ENCODE measurements at places on chromosomes 12 and 14.
A peak's percentile ranks its signal among the peaks of the same experiment; 100 is the strongest.

DNA sequence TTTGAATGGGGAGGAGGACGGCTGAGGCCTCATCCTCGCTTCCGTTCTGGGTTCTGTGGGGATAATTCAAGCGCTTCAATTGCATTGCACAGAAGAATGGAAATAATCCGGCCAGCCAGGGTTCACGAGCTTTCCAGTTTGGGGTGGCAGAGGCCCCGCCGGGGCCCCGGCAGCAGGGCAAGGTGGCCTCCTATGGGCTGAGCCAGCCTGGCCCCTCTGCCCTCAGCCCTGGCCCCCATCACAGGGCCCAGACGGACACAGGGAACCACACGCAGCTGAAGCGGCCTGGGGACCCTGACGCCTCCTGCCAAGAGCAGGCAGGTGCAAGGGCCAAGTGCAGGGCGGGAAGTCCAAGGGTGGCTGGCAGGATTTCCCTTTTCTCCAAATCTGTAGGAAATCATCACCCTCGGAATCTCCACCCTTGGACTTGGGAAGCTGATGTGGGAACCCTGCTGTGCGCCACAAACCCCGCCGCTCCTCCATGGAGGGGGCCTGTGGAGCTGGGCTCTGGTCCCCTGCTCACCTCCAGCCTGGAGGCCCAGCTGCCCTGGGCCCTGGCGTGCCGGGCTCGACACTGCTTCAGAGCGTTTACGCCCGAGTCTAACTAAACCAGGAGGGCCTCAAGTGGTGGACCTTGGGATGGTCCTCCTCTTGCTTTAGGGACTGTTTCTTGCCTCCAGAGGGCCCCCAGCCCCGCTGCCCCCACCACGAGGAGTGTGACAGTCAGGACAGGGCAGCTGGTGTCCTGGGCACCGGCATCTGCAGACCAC is 78.4 kb downstream of the MOK start:
- no peak for DNase-seq

DNA sequence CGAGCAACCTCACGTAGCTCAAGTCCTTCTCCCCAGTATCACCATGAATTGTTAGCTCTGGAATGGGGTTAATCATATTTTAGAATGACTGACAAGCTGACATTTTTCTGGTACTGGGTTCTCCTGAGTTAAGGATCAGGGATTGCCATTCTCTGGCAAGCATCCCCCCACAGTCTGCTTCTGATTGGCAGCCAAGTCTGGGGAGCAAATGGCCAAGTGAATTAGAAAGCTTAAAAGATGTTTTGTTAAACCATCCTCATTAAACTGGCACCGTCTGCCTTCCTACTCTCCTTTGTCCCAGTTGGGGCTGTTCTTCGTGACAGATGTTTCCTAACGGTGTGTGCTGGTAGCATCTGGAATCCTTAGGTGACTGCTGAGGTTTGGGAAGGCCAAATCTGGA is 17.2 kb upstream of the CISTR start:
- DNase-seq: no peak

GRCh38 chr12:62739266-62740015 is 195.5 kb downstream of the PPM1H start:
- DNase-seq: no peak

- DNase-seq: no peak
Measured at GRCh38 chr12:4540638-4541037, 1.9 kb downstream of the RAD51AP1 start.

- no peak for DNase-seq
Measured at GRCh38 chr12:15697201-15697600, 92.0 kb downstream of the EPS8 start.

- DNase-seq: no peak
Measured at GRCh38 chr14:69046476-69046860, 67.4 kb upstream of the ACTN1 start.

GRCh38 chr14:74979442-74980397 is 23.0 kb upstream of the EIF2B2 start:
- DNase-seq: no peak

- DNase-seq: no peak
Measured at GRCh38 chr12:19855851-19856250, 416.6 kb downstream of the AEBP2 start.

GRCh38 chr14:103124501-103125001 is 1.3 kb downstream of the TNFAIP2 start:
- DNase-seq: no peak

GRCh38 chr14:101588990-101589389 is 27.7 kb downstream of the DIO3 start:
- no peak for DNase-seq

DNA sequence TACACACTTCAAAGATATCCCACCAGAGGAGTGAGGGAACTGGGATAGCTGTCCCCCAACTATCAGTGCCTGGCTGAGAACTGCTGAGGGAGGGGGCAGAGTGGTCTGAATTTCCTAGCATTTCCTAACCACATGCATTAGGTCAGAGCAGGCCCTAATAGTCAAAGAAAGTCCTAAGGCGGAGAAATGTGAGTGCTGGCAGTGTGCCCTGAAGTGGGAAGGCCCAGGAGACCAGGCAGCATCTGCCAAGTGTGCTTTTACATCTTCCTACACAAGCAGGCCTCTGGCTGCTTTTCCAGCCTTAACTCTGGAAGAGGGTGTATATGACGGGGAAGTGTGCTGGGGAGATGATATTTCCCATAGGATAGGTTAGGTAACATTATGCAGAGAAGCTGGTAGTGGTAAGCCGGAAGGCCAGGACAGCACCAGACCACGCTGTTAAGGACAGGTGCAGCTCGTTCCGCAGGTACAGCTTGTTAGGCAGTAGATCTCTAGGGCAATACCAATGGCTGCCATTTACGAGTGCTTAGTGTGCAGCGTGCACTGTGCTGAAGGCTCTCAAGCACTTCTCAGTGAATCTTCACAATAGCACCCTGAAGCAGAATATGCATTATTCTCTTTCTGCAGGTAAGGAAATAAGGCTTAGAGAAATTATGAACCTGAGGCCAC is 9.1 kb upstream of the CCDC198 start:
- no peak for DNase-seq

DNA sequence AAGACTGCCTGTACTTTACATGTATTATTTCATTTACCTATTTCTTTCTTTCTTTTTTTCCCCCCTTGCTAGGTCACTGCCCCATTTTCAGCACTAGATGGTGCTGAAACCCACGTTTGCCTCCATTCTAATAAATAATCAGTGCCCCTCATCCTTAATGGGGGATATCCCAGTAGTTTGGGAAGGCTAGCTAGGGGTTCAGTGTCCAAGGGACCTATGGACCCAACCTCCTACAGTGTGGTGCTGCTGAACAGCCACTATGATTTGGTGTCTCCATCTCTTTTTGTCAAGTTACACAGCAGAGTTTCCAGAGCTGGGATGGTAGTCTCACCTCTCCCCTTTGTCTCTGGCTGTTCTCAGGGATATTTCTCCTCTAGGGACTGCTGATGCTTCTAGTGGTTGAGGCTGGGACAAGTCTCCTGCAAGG is 6.5 kb upstream of the HCFC2 start:
- DNase-seq: no peak

GRCh38 chr14:100850841-100851585 is 25.1 kb downstream of the MEG3 start:
- DNase-seq: peak; percentile 54

GRCh38 chr14:77562681-77563080 is 53.8 kb downstream of the SPTLC2 start:
- no peak for DNase-seq
